Right renal pelvis (tissue), 4 donors: ENCODE measurements at places on chromosomes 3 and 15.

- peak; percentile 39 for DNase-seq
Observed at GRCh38 chr3:46812237-46812791, 50.9 kb downstream of the MYL3 start.

DNA sequence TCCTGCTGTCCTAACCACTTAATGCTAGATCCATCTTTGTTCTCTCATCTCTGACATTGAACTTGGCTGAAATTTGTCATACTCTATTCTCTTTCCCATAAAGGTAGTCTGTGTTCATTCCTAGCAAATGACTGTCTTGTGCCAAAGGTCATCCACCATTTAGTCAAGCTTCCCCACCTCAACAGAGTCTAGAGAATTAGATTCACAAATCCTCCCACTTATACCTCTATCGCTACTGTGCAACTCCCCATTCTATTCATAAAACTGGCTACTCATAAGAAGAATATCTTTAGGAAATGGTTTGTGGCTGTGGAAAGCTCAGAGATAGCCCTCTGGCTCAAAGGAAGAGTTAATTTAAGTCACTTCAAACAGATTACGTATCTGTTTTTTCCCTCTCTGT is 59.7 kb upstream of the MBNL1 start:
- no peak for DNase-seq

DNA sequence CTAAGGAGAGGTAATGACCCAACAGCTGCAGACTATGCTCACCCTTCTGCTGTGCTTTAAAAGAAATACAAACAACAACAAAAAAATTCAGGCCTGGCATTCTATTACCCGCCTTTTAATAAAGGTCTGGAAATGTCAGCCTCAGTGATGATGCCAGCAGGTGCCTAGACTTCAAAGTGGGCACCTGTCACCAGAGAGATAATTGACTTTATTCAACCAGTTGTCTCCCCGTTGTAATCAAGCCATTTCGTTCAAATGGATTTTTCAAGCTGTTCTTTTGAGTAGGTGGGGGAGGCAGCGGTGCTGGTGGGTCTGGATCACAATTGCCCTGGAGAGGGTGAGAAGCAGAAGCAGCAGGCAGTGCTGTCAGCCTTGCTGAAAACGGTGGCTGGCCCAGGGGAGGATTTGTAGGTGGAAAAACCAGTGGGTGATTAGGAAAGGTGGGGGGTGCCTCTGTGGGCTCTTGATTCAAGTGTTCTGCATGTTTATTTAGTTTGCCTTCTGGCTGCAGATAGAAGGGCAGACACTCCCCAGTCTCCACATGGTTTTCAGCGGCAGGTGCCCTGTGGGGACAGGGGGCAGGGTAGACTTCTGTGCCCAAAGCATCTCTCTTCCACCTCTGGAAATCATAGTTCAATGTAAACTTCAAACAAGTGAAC is 300.2 kb upstream of the SLCO3A1 start:
- no peak for DNase-seq

GRCh38 chr3:135329479-135329878 is 534.4 kb downstream of the EPHB1 start:
- DNase-seq = no peak

- DNase-seq = no peak
Observed at GRCh38 chr3:79843180-79843579, 75.4 kb upstream of the ROBO1 start.

- DNase-seq = no peak
Observed at GRCh38 chr15:98650417-98651035, 2.2 kb downstream of the IGF1R start.

DNA sequence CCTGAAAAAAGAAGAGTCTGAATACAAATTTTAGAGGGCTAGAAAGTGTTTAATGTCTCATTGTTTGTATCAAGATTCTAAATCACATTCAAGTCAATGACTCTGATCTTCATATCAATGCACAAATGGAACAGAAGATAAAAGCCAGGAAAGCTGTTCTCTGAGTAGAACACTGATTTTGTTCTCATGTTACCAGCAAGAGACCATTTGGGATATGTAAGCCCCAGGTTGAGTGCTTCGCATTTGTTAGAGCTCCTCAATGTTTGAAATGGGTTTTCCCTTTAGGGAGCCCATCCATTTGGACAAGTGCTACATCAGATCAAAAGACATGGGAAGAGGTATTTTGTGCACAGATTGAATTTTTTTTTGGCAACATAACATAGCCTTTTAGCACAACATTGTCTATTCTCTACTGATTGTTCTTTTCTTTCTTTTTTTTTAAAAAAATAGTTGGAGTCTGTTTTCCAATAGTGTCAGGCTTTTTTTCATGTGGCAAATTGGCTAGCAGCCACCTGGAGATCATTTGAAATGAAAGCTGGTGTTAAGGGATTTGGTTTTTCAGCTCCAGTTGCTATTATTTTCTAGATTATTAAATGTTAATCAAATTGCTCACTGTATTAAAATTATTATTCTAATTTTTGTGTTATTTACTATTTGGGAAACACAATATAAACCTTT is 74.5 kb upstream of the ZPLD1 start:
- DNase-seq = no peak

DNA sequence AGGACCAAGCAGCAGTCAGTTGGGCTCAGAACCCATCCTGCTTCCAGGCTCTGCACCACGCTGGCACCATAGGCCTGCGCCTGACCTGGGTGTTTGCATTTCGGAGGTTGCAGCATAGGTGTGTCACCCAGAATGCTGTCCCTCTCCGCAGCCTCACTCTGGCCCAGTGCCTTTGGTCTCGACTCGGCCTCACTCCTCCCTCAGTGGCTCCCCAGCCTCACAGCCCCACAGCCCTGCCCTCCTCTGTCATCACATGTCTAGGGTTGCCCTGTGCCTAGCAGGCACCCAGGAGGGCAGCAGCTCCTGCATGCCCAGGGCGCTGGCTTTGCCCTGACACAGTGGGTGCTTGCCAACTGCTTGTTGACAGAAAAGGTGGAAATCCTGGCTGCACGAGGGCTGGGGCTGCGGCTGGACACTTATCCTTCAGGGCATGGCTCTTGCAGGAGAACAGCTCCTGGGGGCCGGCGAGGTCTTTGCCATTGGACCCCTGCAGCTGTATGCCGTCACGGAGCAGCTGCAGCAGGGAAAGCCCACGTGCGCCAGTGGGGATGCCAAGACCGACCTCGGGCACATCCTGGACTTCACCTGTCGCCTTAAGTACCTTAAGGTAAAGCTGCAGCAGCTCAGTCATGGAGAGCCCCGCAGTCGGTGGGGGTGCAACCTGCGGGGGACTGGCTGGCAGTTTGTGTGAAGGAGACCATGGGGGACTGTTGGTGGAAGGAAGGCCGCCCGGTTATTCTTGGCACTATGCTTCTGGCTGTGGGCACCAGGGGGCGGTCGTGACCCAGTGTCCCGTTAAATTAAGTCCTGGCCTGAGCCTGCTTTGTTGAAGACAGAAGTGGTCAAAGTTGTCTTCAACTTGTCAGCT is 16.2 kb downstream of the NISCH start:
- DNase-seq = no peak

- no peak for DNase-seq
Observed at GRCh38 chr3:175075269-175075668, 216.1 kb downstream of the NAALADL2 start.

- DNase-seq = no peak
Observed at GRCh38 chr3:159919873-159920272, 68.8 kb upstream of the IL12A start.

- DNase-seq = peak; percentile 47
Observed at GRCh38 chr3:149120051-149120972, 9.1 kb upstream of the HPS3 start.

- no peak for DNase-seq
Observed at GRCh38 chr3:128620268-128620691, 30.3 kb downstream of the RPN1 start.

GRCh38 chr3:128845778-128846485 is 33.5 kb upstream of the ACAD9 start:
- peak; percentile 60 for DNase-seq

GRCh38 chr3:188635258-188636042 is 481.5 kb downstream of the LPP start:
- no peak for DNase-seq

DNA sequence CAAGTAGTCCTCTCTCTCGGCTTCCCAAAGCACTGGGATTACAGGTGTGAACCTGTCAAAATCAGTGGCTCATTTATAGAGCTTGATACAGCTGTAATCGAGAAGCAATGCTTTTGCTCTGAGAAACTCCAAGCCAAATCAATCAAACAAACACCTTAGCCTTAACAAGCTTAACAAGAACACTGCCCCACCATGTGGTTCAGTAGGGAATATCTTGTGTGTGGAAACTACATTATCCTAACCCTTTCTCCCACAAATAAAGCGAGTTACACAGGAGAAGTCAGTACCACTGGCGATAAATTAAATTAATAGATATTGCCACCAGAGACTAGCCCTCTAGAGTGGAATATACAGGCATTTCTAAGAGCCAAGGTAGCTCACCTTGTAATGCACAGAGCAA is 13.9 kb downstream of the CDAN1 start:
- no peak for DNase-seq

- no peak for DNase-seq
Observed at GRCh38 chr15:83299462-83299861, 15.0 kb upstream of the BNC1 start.

DNA sequence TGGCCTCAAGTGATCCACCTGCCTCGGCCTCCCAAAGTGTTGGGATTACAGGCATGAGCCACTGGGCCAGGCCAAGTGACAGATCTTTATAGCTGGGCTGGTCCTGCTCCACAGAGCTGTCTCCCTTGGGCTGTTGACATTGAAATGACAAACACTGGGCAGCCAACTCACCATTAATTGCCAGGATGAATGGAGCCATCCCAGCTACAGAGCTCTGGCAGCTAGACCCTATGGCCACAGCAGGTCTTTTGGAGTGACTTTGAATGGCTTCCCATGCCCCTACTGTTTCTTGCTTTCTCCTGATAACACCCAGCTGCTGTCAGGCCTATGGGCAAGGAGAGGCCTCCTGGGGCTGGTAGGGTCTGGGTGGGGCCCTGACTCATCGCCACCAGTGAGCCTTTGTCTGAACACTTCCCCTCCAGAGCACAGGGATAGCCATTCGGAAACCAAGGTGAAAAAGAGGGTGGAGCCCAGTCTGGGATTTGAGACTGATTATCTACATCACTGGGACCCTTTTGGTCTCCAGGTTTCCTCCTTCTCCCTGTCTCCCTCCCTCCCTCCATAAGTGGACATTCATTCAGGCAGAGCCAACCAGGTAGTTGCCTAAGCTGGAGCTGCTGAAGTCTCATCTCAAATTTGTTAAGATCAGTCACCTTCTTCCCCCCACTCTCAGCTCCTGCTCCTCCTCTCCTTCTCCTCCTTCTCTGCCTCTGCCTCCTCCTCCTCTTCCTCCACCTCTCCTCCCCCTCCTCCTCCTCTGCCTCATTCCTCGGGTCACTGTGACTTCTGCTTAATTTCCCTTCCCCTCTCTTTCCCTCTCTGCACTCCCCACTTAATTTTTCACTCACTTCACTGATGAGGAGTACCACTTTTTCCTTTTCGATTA is 34.0 kb downstream of the BHLHE40 start:
- no peak for DNase-seq

GRCh38 chr15:99105514-99106341 is 848 bp downstream of the SYNM start:
- peak; percentile 40 for DNase-seq

DNA sequence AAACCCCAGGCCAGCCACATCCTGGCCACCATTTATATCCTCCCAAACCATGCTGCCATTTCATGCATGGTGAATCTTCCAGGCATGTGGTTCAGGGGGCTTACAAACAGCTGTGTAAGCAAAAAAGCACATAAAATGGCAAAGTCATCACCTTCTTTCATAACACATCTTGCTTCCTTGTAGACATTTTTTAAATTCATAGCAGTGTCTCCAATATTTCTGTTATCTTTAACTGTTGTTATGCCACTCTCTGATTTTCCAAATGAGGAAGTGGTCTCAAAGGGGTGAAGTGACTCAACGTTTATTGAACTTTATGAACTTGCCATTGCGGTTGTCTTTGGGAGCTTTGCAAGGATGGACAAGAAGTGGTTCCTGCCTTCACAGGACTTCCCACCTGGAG is 264.4 kb downstream of the MEX3B start:
- DNase-seq = no peak

DNA sequence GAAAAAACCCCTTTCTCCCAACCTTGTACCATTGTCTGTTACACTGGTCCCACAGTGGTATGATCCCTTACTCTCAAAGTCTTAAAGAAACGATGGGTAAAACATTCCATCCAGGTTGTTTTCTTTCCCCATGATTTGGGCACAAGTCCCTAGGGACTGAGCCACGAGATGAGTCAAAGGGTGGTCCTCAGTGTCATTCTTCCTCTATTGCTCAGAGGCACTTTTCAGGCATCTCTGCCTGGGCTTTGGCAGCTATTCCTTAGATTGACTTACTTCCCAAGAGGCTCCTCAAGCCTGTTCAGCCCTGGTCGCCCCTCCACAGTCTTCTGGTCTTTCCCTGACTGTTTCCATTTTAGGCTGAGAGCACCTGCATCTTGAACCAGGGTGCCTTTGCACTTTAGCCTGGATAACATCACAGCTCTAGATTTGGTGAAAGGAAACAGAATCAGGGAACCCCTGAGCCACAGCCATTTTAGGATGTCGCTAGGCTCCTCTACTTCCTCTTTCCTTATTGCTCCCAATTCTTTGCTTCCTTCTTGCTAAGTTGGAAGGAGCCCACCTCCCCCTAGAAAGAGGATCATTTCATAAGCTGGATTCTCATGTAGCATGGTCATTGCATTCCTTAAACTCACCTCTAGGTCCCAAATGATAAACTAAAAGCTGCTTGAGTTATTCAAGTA is 131.0 kb upstream of the TPRG1 start:
- no peak for DNase-seq

DNA sequence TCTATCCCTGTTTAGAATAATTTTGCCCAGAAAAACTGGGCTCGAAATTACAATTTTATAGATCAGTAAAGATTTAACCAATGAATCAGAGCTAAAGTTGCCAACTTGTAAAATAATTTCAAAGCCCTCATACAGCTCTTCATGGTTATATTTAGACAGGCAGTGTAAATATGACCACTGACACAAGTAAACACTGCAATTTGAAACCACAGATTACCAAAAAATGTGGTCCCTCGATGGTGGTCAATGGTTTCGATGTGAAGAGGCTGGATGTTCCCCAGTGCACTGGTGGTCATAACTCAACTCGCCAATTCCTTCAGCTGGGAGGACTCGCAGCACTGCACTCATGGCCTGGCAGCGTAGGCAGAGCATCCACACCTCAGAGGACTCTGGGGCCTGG is 28.6 kb downstream of the LRTM1 start:
- DNase-seq = no peak

DNA sequence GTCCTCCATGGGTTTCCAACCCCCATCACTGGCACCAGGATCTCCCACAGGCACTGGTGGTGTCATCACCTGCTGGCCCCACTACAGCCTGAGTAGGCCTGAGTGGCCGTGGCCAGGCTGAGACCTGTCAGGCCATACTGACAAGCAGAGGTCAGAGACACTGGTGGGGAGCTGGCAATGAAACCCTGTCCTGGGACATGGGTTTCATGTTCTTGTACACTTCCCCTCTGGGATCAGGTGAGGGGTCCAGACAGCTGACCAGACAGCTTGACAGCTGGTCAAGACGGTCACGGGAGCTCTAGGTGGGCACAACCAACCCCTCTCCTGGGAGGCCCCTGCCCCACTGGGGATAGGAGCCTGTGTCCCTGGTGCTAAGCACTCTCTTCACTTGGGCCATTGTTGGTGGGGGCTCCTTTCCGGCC is 13.1 kb downstream of the ZBTB47 start:
- no peak for DNase-seq

GRCh38 chr15:69463182-69463756 is 10.7 kb downstream of the RPLP1 start:
- DNase-seq = no peak

- DNase-seq = peak; percentile 5
Observed at GRCh38 chr3:49199900-49200281, 28.5 kb downstream of the KLHDC8B start.

- DNase-seq = no peak
Observed at GRCh38 chr3:99248130-99248529, 346.6 kb upstream of the DCBLD2 start.
